A549 treated with dexamethasone at 1 μM for 4 hours (cell line): ENCODE measurements at places on chromosomes 5 and 9. TPM values are rescaled to one million over a fixed set of nuclear protein-coding genes. Genes with fewer than 3 reads are reported as not detected.

PAXX gene
- total RNA-seq: 43.1 to 70.9 TPM (median 62.8 TPM) in 5 replicates

SHISAL2B gene
- not detected in 5 replicates for total RNA-seq

RANBP17 gene
- total RNA-seq: 1.6 to 2.8 TPM (median 2.4 TPM) in 5 replicates

ALDH1A1 gene
- 4,648 to 5,790 TPM (median 5,648 TPM) in 5 replicates for total RNA-seq

KIF24 gene
- total RNA-seq: 2.5 to 3.7 TPM (median 3.5 TPM) in 5 replicates

KCNIP1 gene
- total RNA-seq: not detected in 5 replicates

MYOZ3 gene
- total RNA-seq: 0.02 to 0.18 TPM (median 0.09 TPM) in 4 of 5 replicates, not detected in the other

LECT2 gene
- total RNA-seq: not detected in 5 replicates

SEC16A gene
- total RNA-seq: 44.7 to 63.5 TPM (median 63.0 TPM) in 5 replicates

SLCO6A1 gene
- total RNA-seq: not detected in 5 replicates

C5orf58 gene
- total RNA-seq: not detected in 5 replicates

SPATA24 gene
- total RNA-seq: 4.7 to 5.3 TPM (median 4.9 TPM) in 5 replicates

CCL27 gene
- 0.13 TPM in 2 of 5 replicates, not detected in the others for total RNA-seq

GNA14 gene
- total RNA-seq: 0.09 TPM in 1 of 5 replicates, not detected in the others

SMIM33 gene
- total RNA-seq: not detected in 5 replicates

NIM1K gene
- total RNA-seq: 0.09 to 0.27 TPM (median 0.26 TPM) in 5 replicates

STC2 gene
- 33.1 to 44.7 TPM (median 36.9 TPM) in 5 replicates for total RNA-seq

MZB1 gene
- 0.09 to 0.20 TPM in 2 of 5 replicates, not detected in the others for total RNA-seq

RALGPS1 gene
- total RNA-seq: 1.7 to 2.4 TPM (median 1.9 TPM) in 5 replicates

KIF4B gene
- total RNA-seq: 0.01 to 0.02 TPM in 2 of 5 replicates, not detected in the others

PPP2R2B gene
- total RNA-seq: 0.08 to 0.15 TPM (median 0.12 TPM) in 4 of 5 replicates, not detected in the other

ANKRD18B gene
- total RNA-seq: 4.0 to 10.0 TPM (median 6.1 TPM) in 5 replicates

LCN15 gene
- total RNA-seq: 0.09 TPM in 2 of 5 replicates, not detected in the others

PGM5 gene
- total RNA-seq: 0.06 TPM in 1 of 5 replicates, not detected in the others

C9orf50 gene
- 0.08 to 0.18 TPM in 2 of 5 replicates, not detected in the others for total RNA-seq

MEIKIN gene
- total RNA-seq: not detected in 5 replicates

SOWAHA gene
- 0.05 to 0.18 TPM (median 0.12 TPM) in 5 replicates for total RNA-seq

SEMA6A gene
- total RNA-seq: 0.15 to 0.46 TPM (median 0.18 TPM) in 5 replicates

SLC25A2 gene
- not detected in 5 replicates for total RNA-seq

ARL14EPL gene
- 0.06 to 0.22 TPM (median 0.15 TPM) in 5 replicates for total RNA-seq

NSG2 gene
- total RNA-seq: 0.07 TPM in 1 of 5 replicates, not detected in the others

CWC27 gene
- total RNA-seq: 15.2 to 16.6 TPM (median 16.1 TPM) in 5 replicates

RAD17 gene
- total RNA-seq: 15.3 to 18.9 TPM (median 16.5 TPM) in 5 replicates

DBH gene
- total RNA-seq: not detected in 5 replicates

ASPN gene
- not detected in 5 replicates for total RNA-seq

DRD1 gene
- 0.02 to 0.15 TPM (median 0.06 TPM) in 5 replicates for total RNA-seq

PTGES2 gene
- total RNA-seq: 72.5 to 107 TPM (median 99.1 TPM) in 5 replicates

CERCAM gene
- total RNA-seq: 32.0 to 41.9 TPM (median 36.3 TPM) in 5 replicates

COL15A1 gene
- total RNA-seq: 0.49 to 0.88 TPM (median 0.59 TPM) in 5 replicates

NR5A1 gene
- total RNA-seq: 0.11 to 0.21 TPM (median 0.12 TPM) in 4 of 5 replicates, not detected in the other

PCDH12 gene
- total RNA-seq: 0.01 to 0.06 TPM (median 0.02 TPM) in 3 of 5 replicates, not detected in the others

B4GALT1 gene
- total RNA-seq: 192 to 266 TPM (median 260 TPM) in 5 replicates
